ENCODE measurements at places on chromosomes 3 and 15.

- DNase-seq, result no peak
Measured at GRCh38 chr15:57395292-57395691, 19.0 kb downstream of the CGNL1 start.

DNA sequence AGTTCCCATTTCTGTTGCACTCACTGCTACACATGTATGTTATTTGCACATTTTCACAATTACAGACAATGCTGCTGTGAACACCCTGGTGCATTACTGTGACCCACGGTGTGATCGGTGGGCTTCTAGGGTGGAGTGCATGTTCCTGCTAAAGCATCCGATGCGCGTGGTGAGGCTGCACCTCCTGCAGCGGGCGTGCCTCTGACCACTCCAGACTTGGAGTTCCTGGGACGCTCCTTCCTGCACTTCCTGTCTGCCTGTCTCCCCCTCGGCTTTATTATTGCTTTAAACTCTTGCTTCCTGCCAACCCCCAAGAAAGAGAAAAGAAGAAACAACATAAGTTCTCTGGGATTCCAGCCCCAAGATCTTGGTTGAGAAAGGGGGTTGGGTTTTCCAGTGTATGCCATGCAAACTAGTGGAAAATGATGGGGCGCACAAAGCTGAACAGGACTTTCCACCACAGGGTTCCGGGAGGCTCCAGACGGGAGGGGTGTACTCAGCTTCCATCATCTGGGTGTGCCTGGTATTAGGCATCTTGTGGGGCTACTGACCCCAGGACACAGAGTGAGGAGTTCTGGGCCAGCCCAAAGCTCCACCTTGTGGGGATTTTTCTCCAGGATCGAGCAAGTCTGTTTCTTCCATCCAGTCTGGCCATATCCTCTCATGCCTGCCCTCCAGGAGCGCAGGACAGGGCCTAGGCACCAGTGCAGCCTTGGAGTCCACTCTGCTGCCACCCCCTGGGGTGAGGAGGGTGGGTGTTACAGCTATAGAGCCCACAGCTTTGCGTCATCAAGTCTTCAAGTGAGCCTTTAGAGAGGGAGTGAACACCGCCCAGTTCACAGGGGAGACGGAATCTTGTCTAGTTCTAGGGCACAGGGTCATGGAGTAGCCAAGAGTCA is 11.2 kb downstream of the RPL32 start:
- no peak for DNase-seq

DNA sequence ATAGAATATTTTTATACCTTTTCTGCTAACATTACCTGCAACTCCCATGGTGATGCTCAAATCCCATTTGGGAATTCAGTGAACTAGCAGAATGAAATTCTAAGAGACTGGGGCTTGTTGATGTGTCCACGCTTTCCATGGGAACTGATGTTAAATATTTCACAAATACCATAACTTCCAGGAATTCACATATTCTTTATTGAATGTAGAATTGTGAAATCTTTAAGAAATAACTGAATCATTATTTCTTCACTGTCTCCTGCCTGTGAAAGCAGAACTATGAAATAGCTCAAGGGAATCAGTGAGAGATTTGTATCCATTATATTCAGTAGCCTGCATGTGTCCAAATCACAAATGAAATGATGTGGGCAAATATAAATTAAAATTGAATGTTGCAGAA is 130.8 kb downstream of the SERPINI1 start:
- DNase-seq, result no peak

DNA sequence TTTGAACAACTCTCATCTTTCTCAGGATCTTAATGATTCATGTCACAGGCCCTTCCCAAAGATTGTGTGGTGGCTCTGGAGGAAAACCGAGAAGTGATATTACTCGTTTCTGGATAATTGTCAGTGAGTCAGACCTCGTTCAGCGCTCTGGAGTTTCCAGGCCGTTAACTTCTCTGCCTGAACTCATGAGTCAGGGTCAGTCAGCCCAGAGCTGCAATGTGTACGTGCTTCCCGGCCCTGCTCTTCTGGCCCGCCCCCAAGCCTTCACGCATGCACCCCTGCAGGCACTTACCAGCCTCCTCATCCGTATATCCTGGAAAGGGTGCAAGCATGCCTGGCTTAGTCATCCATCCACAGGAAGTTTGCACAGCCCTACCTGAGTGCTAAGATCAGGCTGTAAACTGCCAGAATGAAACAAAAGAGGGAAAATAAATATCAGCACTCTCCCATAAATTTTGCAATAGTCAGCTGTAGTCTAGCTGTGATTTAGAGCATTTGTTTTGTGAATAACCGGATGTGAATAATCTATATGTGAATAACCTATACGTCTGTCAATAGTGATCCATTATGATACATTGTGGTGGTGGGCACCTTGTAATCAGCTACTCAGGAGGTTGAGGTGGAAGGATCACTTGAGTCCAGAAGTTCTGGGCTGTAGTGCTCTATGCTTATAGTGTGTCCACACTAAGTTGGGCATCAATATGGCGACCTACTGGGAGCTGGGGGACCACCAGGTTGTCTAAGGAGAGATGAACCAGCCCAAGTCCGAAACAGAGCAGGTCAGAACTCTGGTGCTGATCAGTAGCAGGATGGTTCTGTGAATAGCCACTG is 35.3 kb upstream of the SEMA4B start:
- peak; percentile 79 for DNase-seq

- no peak for DNase-seq
Measured at GRCh38 chr15:73286311-73286710, 82.4 kb downstream of the HCN4 start.

GRCh38 chr15:68862415-68862814 is 41.7 kb upstream of the ANP32A start:
- DNase-seq, result no peak

- DNase-seq, result no peak
Measured at GRCh38 chr3:21889166-21889565, 138.2 kb upstream of the ZNF385D start.

DNA sequence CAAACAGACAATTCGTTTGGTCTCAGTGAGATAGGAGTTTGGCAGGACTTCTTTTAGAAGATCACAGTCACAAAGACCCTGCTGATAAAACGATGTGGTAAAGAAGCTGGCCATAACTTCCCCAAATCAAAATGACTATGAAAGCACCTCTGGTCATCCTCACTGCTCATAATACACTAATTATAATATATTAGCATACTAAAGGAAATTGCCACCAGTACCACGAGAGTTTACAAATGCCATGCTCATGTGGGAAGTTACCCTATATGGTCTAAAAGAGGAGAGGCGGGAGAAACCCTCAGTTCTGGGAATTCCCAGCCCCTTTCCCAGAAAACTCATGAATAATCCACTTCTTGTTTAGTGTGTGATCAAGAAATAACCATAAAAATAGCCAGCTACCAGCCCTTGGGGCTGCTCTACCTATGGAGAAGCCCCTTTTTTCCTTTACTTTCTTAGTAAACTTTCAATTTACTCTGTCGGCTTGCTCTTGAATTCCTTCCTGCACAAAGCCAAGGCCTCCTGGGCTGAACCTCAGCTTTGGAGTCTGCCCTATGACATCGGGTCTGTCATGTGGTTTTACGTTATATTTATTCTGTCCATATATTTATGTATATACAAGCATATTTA is 115.8 kb upstream of the IGSF10 start:
- no peak for DNase-seq

DNA sequence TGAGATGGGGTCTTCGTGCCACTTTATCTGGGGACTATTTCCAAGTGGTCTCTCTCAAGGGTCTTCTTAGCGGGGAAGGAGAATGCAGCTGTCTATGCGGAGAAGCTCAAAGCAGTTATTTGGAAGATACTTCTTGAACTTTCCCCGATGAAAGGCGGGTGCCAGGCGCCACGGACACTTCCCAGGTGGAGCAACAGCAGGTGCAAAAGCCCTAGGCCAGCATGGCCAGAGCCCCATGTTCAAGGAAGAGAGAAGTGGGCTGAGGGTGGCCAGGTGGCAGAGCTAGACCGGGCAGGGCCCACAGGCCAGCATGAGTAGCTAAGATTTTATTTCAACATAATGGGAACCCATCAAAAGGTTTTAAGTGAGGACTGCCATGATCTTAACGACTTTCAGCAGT is 232.8 kb downstream of the PDZRN3 start:
- no peak for DNase-seq

DNA sequence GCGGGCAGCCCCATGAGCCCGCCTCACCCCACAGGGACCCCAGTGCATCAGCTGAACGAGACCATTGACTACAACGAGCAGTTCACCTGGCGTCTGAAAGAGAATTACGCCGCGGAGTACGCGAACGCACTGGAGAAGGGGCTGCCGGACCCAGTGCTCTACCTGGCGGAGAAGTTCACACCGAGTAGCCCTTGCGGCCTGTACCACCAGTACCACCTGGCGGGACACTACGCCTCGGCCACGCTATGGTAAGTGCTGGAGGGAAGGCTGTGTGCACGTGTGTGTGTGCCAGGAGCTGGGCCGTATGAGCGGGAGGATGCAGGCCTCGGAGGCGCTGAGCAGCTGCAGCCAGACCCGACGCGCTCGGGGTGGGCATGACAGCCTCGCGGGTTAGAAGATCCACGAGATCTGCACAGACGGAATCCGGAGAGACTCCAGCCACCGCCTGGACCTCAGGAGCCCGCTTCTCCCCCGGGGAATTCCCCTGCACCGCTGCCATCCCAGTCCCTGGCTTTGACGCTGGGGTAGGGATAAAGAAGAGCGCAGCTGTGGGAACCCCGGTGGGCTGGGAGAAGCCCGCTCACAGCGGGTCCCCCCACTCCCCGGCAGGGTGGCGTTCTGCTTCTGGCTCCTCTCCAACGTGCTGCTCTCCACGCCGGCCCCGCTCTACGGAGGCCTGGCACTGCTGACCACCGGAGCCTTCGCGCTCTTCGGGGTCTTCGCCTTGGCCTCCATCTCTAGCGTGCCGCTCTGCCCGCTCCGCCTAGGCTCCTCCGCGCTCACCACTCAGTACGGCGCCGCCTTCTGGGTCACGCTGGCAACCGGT is 2.6 kb downstream of the DUOXA2 start:
- DNase-seq, result peak; percentile 37

DNA sequence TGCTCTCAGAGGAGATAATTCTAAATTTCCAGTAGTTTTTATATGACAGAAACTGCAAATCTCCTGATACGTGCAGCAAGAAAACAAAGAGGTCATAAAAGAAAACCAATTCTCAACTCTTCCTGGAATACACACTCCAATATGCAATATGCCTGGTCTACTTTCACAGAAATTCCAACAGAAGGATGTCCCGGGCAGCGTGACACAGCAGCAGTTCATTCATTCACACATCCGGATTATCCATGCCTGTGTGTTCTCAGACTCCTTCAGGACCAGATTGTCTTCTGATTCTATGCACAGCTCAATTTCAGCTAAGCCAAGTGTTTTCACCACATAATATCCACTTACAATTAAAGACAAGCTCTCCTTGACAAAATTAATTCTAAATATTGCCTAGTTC is 64.3 kb downstream of the FBN1 start:
- no peak for DNase-seq

GRCh38 chr3:66499881-66500575 is 794 bp downstream of the LRIG1 start:
- peak; percentile 61 for DNase-seq

GRCh38 chr3:187788984-187789857 is 44.0 kb upstream of the BCL6 start:
- no peak for DNase-seq

Measured in stimulated activated CD4-positive, alpha-beta T cell treated with anti-CD3 and anti-CD28 coated beads, Interleukin-15, amount 100 ng/mL, for 24 hours (primary cell).